Activated naive CD4-positive, alpha-beta T cell (primary cell): ENCODE measurements at places on chromosomes 11 and 22.

DNA sequence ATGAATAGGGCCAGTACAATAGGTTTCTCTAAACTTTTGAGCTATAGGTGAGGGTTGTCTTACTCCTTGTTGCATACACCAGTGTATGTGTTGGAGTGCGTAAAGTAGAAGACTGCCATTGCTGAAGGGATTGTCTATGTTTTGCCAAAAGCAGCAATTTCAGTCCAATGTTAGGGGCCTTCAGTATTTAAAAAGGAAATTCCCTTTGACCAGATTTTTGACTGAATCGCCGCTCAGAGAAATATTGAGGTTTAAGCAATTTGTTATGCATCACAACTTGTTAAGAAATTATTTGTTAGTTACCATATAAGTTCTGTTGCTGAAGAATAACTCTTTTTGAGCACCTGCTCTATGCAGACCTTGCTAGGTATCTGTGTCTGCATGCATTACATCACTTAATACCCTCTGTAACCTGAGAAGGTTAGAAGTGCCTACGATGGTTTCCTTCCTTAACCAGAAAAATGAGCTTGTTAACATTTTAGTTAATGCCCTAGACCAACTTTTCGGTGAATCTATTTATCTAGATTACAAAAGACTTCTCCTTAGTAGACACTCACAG lies 33.9 kb downstream of the MMP20 start:
- DNase-seq = no peak

DNA sequence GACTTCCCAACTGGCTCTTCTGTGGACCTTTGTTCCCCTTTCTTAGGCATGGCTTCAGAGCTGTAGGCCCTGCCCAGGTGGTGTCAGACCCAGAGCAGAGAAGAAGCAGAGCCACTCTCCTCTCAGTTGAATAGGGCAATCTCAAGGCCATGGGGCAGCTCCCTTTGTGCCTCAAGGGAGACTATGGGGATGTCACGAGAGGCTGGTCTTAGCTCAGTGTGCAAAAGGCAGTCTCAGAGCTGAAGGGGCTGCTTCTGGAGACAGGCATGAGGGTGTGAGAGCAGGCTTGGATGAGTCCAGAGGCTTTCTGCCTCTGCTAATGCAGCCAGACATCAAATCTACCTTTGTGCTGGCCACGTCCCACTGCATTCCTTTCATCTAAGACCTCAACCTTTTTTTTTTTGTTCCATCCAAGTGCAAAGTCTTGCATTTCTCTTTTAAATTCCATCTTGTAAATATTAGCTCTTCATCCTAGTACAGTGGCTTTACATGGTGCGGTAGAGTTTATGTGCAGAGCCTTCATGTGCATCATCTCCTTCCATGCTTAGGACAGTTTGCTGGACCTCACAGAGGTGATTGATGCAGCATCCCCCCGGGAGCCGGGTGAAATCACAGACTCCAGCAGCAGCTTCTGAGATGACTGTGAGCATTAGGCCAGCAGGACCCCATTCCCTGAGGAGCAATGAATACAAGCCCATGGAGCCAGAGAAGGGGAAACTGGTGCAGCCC lies 34.2 kb upstream of the FCHSD2 start:
- DNase-seq = no peak

GRCh38 chr22:30806391-30806861 lies 111.8 kb downstream of the OSBP2 start:
- no peak for DNase-seq

DNA sequence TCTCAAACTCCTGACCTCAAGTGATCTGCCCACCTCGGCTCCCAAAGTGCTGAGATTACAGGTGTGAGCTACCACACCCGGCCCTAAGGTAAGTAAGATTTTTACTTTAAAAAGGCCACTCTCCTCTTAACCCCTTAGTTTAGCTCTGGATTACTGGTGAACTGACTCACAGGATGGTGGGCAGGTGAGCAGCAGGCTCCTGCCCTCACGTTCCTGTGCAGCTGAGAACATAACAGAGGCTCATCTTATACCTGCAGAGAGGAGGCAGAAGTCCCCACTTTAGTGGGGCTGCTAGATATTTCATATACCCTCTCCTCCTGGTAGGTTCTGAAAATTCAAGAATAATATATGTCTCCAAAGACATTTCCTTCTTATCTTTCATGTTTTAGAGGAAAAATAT lies 17.1 kb upstream of the SERPIND1 start:
- DNase-seq = no peak

DNA sequence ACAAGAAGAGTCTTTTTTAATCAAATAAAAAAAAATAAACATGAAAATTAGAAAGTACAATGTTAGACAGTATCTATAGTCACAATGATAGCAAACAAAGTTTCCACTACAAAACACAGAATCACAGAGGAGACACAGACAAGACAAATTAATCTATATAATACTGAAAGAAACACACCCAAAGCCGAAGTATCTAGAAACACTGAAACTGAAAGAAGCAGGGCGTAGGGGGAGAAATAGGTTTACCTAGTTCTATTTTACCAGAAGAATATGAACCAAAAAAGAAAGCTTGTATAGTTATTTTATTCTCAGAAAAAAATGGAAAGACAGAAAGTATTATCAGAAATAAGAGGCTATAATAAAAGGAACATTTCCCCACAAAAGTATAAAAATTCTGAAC lies 27.1 kb upstream of the NUP50 start:
- no peak for DNase-seq

- DNase-seq = no peak
Observed at GRCh38 chr11:66365711-66366619, 5.6 kb downstream of the SLC29A2 start.

GRCh38 chr11:82767123-82767522 lies 33.5 kb upstream of the FAM181B start:
- no peak for DNase-seq
